CD4-positive, alpha-beta T cell treated with Interleukin-15 for 4 hours (primary cell): ENCODE measurements at places on chromosomes 4 and X.

DNA sequence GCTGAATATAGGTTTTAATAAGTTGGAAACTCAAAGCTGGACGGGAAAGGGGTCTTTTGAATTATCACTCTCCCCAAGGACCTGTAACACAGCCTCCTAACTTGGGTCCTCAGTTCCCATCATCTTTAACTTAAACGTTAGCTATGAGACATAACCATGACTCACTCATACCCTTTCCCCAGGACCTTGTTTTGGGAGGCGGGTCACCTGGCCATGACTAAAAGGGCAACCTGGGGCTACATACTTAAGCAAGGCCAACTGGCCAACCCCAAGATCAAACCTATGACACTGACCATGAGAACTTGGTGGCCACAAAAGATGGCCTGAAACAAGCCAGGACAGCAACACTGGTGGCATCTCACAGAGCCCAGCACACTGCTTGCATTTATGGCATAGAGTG is 89.0 kb downstream of the SH3KBP1 start:
- DNase-seq = no peak

DNA sequence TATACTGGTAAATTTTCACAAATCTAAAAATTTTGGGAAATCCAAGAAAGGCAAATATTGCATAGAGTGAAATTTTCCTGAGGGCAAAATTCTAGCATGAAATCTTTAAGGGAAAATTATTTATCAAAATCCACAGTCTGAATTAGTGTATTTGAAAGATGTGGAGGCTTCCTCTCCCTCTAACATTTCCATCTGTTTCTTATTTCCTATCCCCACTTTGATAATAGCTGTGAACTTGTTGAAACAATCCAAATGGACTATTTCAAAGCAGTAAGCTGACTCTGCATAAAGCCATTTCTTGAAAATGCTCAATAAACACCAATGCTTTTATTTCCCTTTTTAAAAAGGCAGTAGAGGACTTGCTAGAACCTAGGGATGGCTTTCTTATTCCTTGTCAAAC is 107.3 kb upstream of the PABPC4L start:
- no peak for DNase-seq

DNA sequence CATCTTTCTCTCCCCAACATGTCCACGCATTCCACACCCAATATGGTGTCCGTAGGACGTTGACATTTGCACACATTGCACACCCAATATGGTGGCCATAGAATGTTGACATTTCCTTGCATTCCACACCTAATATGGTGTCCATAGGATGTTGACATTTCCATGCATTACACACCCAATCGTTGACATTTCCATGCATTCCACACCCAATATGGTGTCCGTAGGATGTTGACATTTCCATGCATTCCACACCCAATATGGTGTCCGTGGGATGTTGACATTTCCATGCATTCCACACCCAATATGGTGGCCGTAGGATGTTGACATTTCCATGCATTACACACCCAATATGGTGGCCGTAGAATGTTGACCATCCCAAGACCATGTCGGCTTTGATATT is 88.4 kb upstream of the SHOX start:
- no peak for DNase-seq

DNA sequence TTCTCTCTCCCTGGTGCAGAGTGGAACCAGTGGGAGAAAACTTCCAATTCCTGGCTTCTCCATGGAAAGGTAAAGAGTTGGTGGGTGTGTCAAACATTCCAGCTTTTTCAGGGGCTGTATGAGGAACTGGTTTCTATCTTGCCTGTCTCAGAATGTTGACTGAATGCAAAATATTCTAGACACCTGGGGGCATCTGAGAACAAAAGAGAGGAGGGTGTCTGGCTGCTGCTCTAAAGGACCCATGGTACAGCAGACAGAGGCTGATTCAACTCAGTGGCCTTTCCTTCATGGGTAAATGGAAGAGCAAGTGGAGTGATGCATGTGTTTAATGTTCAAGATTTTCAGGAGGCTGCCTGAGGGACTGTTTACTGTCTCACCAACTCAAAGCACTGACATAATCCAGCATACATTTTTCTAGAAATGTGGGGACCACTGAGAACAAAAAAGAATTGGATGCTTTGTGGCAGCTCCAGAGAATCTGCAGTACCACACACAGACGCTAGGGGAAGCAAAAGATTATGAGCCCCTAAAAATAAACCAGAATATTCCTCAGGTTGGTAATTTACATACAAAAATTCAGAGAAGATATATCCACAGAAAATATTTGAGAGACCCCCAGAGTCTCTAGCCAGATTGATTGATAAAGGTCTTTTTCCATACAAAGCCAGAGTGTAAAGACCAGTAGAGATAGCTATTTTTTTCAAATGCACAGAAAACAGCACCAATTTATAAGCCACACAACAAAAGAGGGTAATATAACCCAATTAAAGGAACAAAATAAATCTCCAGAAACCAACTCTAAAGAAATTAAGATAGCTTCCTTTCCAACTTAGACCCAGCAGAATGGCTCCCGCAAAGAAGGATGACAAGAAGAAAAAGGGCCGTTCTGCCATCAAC is 48.0 kb upstream of the STARD8 start:
- no peak for DNase-seq

DNA sequence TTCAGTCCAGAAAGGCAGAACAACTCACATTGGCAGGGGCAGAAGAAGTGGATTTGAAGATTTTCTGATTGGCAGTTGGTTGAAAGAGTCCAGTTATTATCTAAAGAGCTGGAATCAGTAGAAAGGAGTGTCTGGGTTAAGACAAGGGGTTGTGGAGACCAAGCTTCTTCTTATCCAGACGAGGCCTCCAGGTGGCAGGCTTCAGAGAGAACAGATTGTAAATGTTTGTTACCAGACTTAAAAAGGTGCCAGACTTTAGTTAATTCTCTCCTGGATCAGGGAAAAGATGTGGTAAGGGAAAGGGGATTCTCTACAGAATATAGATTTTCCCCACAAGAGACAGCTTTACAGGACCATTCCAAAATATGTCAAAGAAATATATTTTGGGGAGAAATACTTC is 36.7 kb upstream of the TLR3 start:
- DNase-seq = no peak

- DNase-seq = no peak
These were observed 362.0 kb downstream of the ADAM29 start for GRCh38 chr4:175280153-175280552.

DNA sequence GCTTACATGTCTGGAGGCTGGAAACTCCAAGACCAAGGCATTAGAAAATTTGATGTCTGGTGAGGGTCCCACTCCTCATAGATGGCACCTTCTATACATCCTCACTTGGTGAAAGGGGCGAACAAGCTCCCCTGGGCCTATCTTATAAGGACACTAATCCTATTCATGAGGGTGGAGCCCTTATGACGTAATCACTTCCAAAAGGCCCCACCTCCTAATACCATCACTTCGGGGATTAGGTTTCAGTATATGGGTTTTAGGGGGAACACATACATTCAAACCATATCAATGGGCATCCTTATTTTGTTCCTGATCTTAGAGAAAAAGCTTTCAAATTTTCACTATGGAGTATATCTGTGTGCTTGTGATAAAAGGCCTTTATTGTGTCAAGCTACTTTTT is 39.0 kb upstream of the ALG13 start:
- DNase-seq = no peak

GRCh38 chrX:16834806-16835205 is 35.4 kb downstream of the RBBP7 start:
- DNase-seq = no peak

DNA sequence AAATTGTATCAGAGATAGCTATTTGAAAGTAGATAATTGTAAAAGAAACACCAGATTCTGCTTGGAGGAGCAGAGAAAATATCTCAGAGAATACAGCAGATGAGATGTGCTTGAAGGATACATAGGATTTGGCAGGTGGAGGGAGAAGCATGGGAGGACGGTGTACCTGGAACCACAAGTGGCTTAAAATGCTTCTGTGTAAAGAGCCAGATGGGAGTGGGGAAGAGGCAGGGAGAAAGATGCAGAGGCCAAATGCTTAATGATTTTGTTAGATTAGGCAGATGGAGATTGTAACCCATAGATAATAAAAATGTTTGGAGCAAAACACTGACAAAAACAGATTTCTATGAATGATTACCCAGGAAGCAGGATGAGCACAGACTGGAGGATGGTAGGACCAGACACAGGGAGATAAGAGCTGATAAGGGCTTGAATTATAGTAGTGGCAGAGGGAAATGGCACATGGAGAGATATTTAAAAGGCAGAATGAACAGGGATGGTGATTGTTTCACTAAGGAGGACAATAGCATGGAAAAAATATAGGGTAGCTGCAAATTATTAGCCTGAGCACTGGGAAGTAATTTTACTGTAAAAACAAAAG is 145.7 kb upstream of the TBC1D9 start:
- no peak for DNase-seq

GRCh38 chr4:93540562-93540961 is 288.0 kb upstream of the ATOH1 start:
- no peak for DNase-seq

- no peak for DNase-seq
These were observed 861 bp upstream of the DTHD1 start for GRCh38 chr4:36280555-36280954.

DNA sequence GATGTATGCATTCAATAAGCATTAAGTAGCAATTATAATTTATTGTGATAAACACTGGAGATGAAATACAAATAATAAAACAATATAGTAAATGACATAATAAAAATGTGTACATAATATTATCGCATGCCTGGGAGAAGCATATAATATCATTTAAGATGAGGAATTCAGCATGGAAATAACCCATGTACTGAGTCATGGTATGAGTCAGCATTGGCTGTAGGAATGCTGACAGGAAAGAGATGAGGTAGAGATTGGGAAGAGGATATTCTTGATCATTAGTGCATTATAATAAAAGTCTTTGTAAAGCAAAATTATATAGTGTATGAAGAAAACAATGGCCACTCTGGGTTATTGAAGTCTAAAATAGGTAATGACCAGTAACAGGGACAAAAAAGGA is 82.8 kb downstream of the MAGEB10 start:
- DNase-seq = no peak

DNA sequence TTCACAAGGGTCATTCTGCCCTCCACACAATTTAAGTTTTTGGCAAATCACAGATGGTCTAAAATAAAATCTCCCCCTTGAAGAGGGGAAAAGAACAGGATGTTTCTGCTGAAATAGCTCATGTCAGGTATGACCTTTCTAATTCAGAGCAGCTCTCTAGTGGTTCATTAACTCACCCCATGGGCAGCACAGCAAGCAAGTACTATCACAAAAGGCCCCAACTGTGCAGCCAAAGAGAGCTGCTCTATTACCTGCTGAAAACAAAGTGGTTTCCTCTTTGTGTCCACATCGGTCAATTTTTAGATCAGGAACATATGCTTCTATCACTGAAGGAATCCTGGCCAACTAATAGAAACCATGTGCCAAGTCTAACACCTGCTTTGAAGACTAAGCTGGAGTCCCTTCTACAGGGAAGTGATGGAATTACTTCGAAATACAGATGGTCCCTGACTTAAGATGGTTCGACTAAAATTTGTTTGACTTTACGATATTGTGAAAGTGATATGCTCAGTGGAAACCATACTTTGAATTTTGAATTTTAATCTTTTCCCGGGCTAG is 164.3 kb downstream of the ENOX2 start:
- DNase-seq = no peak

DNA sequence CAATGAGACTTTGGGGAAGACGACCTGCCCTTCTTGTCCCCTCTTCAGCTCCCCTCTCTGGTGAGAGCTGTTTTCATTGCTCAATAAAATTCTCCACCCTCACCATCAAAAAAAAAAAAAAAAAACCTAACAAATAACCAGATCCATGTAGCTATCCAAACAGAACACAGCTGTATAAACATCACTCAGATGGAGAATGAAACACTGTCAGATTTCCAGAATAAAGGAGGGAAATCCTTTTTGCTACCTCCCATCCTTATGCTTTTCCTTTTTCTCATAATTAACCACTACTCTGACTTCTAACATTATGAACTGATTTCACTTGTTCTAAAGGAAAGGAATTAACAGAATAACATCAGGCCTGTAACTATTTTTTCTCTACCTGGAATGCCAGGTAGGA is 155.6 kb downstream of the PPP4R3C start:
- no peak for DNase-seq

DNA sequence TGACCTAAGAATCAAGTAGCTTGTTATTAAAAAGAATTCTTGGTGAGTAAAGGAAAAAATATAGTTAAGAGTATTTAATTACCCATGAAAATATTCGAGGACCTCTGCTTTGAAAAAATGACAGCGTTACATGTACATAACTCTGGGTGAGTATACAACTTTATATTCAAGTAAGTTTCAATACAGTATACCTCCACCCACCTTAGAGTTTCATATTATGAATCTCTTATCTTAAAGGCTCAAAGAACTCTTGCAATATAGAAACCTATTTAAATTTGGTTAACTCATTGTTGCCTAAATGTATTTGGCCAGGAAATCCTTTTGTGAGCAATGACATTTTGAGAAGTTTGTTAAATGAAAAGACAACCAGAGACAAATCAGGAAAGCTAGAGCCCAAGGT is 138.2 kb downstream of the QDPR start:
- DNase-seq = no peak

DNA sequence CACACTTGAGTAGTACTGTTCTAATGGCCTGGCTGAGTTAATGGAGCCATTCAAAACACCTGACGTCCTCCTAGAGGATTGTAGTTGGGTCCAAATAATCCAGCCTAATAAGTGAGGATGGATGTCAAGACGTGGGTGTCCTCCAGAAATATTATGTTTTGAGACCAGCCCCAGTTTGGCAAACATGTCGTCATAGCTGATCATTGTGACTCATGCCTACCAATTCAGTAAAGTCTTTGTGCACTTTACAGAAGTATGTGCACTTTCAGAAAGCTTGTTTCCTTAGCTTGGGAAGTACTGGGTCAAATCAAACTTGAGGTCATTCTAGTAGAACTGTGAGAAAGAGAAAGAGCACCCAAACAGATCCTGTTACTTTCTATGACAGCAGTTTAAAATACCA is 37.6 kb upstream of the GLRA2 start:
- no peak for DNase-seq

DNA sequence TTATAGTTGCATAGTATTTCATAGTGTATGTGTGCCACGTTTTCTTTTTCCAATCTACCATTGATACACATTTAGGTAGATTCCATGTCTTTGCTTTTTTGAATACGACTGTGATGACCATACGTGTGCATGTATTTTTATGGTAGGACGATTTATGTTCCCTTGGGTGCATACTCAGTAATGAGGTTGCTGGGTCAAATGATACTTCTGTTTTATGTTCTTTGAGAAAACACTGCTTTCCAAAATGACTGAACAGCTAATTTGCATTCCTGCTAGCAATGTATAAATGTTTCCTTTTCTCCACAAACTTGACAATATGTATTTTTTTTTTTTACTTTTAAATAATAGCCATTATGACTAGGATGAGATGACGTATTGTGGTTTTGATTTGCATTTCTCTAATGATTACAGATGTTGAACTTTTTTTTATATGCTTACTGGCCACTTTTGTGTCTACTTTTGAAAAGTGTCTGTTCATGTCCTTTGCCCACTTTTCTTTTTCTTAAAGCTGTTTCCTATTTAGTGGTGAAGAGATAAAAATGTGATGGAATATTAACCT is 969.5 kb upstream of the NDST4 start:
- no peak for DNase-seq

- DNase-seq = no peak
These were observed 51.2 kb upstream of the RPS6KA3 start for GRCh38 chrX:20317873-20318272.
